ENCODE measurements at places on chromosomes 7 and 10. TPM values are rescaled to one million over a fixed set of nuclear protein-coding genes. Genes with fewer than 3 reads are reported as not detected.

GRCh38 chr7:26688936-26689506 lies 175.4 kb downstream of the SKAP2 start:
- H3K27me3 ChIP-seq: no peaks in the 10 kb centered on the region
- peak overlapping the region; percentile 67 for H3K27ac ChIP-seq
- H3K4me1 ChIP-seq: peaks cover 8% of the 10 kb centered on the region
- H3K4me3 ChIP-seq: no peak overlapping the region

Gene SLC16A12
- 1.4 TPM for polyA plus RNA-seq

DNA sequence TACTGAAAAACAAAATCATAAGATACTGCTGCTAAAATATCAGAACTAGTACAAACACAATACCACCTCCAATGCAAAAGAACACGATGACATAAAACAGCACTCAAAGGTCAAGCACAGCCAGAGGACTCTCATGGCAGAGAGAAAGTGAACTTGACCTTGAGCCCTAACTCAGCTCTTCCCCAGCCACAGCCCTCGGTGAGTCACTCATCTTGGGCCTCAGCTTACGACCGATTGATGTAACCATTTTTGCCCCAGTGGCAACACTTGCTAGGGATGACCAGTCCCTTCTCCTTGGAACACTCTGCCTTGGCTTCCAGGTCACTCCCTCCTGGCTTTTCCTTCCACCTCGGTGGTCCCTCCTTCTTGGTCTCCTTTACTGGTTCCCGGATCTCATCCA lies 77.8 kb downstream of the JAZF1 start:
- DNase-seq: peak; percentile 84
- H3K4me1 ChIP-seq: peaks cover 32% of the 10 kb centered on the region
- H3K4me3 ChIP-seq: no peak overlapping the region
- H3K27ac ChIP-seq: no peak overlapping the region

GRCh38 chr10:639751-640672 lies 49.5 kb downstream of the DIP2C start:
- no peaks in the 10 kb centered on the region for H3K27me3 ChIP-seq
- no peak for DNase-seq
- peaks cover 3% of the 10 kb centered on the region for H3K4me1 ChIP-seq
- no peak overlapping the region for H3K4me3 ChIP-seq

GRCh38 chr7:25288556-25289307 lies 60.4 kb upstream of the NPVF start:
- H3K27me3 ChIP-seq: no peaks in the 10 kb centered on the region
- no peak overlapping the region for H3K4me3 ChIP-seq
- H3K27ac ChIP-seq: no peak overlapping the region

- H3K4me3 ChIP-seq: no peak overlapping the region
- no peaks in the 10 kb centered on the region for H3K4me1 ChIP-seq
- no peaks in the 10 kb centered on the region for H3K27me3 ChIP-seq
- no peak overlapping the region for H3K27ac ChIP-seq
- peaks cover 74% of the 10 kb centered on the region for H3K36me3 ChIP-seq
Observed at GRCh38 chr10:103416436-103417147, 20.2 kb downstream of the PDCD11 start.

Gene ZEB1
- 21.7 TPM for polyA plus RNA-seq

Gene CCL24
- not detected for polyA plus RNA-seq

GRCh38 chr10:48455392-48456151 lies 149.1 kb downstream of the MAPK8 start:
- H3K36me3 ChIP-seq: peaks cover 6% of the 10 kb centered on the region
- H3K27ac ChIP-seq: no peak overlapping the region
- no peak overlapping the region for H3K4me3 ChIP-seq
- no peaks in the 10 kb centered on the region for H3K27me3 ChIP-seq

- DNase-seq: no peak
- no peak overlapping the region for H3K27ac ChIP-seq
- H3K27me3 ChIP-seq: no peaks in the 10 kb centered on the region
- no peaks in the 10 kb centered on the region for H3K36me3 ChIP-seq
- H3K4me3 ChIP-seq: no peak overlapping the region
Observed at GRCh38 chr7:158175779-158176178, 411.8 kb downstream of the PTPRN2 start.

DNA sequence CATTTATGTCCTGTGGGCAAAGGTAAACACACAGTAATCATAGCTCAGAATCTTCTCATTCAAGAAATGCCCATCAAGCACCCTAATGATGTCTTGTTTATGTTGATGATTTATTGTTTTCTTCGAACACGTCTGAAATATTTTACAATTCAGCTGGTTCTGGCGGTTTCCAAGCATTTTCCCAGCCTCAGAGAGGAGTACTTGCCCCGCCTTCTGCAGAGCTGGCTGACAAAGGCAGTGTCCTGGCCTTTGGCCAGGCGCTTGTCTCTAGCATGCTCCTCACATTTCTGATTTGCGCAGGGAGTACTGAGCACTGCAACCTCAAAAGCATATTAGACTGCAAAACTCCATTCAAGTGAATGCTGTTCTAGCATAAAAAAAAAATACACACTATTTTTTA lies 314.2 kb upstream of the GNAI1 start:
- H3K4me3 ChIP-seq: no peak overlapping the region
- no peaks in the 10 kb centered on the region for H3K27me3 ChIP-seq
- H3K36me3 ChIP-seq: no peaks in the 10 kb centered on the region
- no peak overlapping the region for H3K27ac ChIP-seq
- peak; percentile 85 for DNase-seq
- peaks cover 3% of the 10 kb centered on the region for H3K4me1 ChIP-seq

- no peak overlapping the region for H3K27ac ChIP-seq
- DNase-seq: no peak
- no peak overlapping the region for H3K4me3 ChIP-seq
- no peaks in the 10 kb centered on the region for H3K27me3 ChIP-seq
- H3K4me1 ChIP-seq: no peaks in the 10 kb centered on the region
- no peaks in the 10 kb centered on the region for H3K36me3 ChIP-seq
Observed at GRCh38 chr7:80558116-80558515, 46.3 kb upstream of the GNAT3 start.

GRCh38 chr10:1063232-1063865 lies 7.2 kb downstream of the WDR37 start:
- no peaks in the 10 kb centered on the region for H3K4me1 ChIP-seq
- no peak for DNase-seq
- no peaks in the 10 kb centered on the region for H3K27me3 ChIP-seq
- peaks cover 5% of the 10 kb centered on the region for H3K36me3 ChIP-seq
- no peak overlapping the region for H3K4me3 ChIP-seq
- H3K27ac ChIP-seq: no peak overlapping the region

Gene EGFR
- polyA plus RNA-seq: 36.9 TPM

Gene SCART1
- polyA plus RNA-seq: 2.1 TPM

Gene C10orf71
- not detected for polyA plus RNA-seq

Gene CLDN3
- polyA plus RNA-seq: 0.16 TPM

DNA sequence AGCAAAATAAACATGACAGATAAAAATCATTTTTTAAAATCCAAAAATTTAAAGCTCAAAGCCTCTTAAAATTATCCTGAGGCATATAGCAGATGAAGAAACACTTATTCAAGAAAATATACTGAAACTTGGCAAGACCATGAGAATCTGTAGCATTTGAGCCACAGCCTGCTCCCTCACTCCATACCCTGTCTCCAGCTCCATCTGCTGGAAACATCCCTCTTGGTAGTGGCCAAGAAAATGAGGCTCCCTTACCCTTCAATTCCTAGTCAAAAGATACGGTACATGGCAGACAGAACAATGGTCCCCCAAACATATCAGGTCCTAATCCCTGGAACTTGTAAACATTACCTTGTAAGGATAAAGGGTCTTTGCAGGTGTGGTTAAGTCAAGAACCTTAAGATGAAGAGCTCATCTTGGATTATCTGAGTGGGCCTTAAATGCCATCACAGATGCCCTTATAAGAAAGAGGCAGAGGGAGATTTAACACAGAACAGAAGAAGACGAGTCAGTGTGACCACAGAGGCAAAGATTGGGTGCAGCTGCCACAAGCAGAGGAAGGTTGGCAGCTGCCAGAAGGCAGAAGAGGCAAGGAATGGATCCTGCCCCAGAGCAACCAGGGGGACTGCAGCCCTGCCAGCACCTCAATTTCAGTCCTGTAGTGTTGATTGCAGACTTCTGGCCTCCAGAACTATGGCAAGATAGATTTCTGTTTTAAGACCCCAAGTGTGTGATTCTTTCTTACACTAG lies 149.4 kb downstream of the ZNF248 start:
- H3K27me3 ChIP-seq: no peaks in the 10 kb centered on the region
- H3K4me1 ChIP-seq: no peaks in the 10 kb centered on the region
- no peak overlapping the region for H3K27ac ChIP-seq
- H3K4me3 ChIP-seq: no peak overlapping the region
- no peak for DNase-seq

Gene NDUFB2
- 170 TPM for polyA plus RNA-seq

DNA sequence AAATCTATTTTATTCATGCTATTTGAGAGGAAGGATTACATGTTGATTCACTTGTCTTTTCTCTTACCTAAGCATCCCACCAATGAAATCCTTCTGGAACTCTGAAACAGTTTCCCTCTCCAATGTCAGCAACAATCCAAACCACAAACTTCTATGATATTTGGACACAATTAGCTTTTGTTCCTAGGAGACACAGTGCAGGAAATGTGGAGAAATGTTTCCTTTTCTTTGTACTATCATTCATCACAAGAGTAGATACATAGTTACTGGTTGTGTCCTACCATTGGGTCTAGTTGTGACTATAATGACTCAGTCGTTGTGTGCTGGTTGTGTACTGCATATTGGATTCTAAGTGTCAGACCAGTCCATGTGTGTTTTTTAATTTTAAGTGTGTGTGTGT lies 156.8 kb upstream of the MAGI2 start:
- H3K4me1 ChIP-seq: no peaks in the 10 kb centered on the region
- no peaks in the 10 kb centered on the region for H3K36me3 ChIP-seq
- DNase-seq: peak; percentile 36
- no peak overlapping the region for H3K4me3 ChIP-seq
- no peaks in the 10 kb centered on the region for H3K27me3 ChIP-seq

GRCh38 chr10:142371-142770 lies 7.1 kb downstream of the ZMYND11 start:
- no peaks in the 10 kb centered on the region for H3K36me3 ChIP-seq
- H3K4me3 ChIP-seq: no peak overlapping the region
- DNase-seq: no peak
- H3K27ac ChIP-seq: no peak overlapping the region
- 0 out of 2 replicates have a peak, but pooled peaks cover 3% of the 10 kb centered on the region for H3K4me1 ChIP-seq

DNA sequence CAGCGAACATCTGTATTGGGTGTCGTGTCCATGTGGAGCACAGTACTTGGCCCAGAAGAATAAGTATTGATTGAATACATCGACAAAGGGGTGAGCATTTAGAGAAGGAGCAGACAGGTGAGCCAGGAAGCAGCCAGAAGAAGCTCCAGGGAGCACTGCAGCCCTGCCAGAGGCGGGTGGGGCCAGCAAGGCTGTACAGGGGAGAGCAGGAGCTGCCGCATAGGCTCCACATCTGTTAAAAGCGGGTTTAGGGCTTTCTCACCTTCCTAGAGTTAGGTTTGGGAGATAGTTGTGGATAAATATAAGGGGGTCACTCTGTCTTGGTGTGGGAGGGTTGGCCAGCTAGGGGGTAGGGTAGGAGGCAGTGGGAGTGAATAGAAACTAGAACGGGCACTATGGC lies 1.3 kb upstream of the CPA1 start:
- H3K4me1 ChIP-seq: peaks cover 17% of the 10 kb centered on the region
- H3K4me3 ChIP-seq: no peak overlapping the region
- DNase-seq: no peak
- no peak overlapping the region for H3K27ac ChIP-seq
- no peaks in the 10 kb centered on the region for H3K27me3 ChIP-seq
- H3K36me3 ChIP-seq: no peaks in the 10 kb centered on the region

Gene OPN4
- not detected for polyA plus RNA-seq

- no peaks in the 10 kb centered on the region for H3K4me1 ChIP-seq
- no peaks in the 10 kb centered on the region for H3K36me3 ChIP-seq
- peak; percentile 45 for DNase-seq
- H3K4me3 ChIP-seq: no peak overlapping the region
- H3K27ac ChIP-seq: no peak overlapping the region
Observed at GRCh38 chr10:63720072-63720537, 198.9 kb downstream of the REEP3 start.

Gene IFIT1B
- not detected for polyA plus RNA-seq

GRCh38 chr10:51679841-51680240 lies 19.6 kb downstream of the CSTF2T start:
- H3K36me3 ChIP-seq: no peaks in the 10 kb centered on the region
- H3K27me3 ChIP-seq: no peaks in the 10 kb centered on the region
- DNase-seq: no peak
- peaks cover 7% of the 10 kb centered on the region for H3K4me1 ChIP-seq

- H3K4me3 ChIP-seq: no peak overlapping the region
- peaks cover 17% of the 10 kb centered on the region for H3K27me3 ChIP-seq
- H3K36me3 ChIP-seq: no peaks in the 10 kb centered on the region
- DNase-seq: no peak
Observed at GRCh38 chr10:58943960-58944359, 232.5 kb upstream of the PHYHIPL start.

Gene PCDH15
- polyA plus RNA-seq: not detected

Gene PRSS37
- polyA plus RNA-seq: not detected

DNA sequence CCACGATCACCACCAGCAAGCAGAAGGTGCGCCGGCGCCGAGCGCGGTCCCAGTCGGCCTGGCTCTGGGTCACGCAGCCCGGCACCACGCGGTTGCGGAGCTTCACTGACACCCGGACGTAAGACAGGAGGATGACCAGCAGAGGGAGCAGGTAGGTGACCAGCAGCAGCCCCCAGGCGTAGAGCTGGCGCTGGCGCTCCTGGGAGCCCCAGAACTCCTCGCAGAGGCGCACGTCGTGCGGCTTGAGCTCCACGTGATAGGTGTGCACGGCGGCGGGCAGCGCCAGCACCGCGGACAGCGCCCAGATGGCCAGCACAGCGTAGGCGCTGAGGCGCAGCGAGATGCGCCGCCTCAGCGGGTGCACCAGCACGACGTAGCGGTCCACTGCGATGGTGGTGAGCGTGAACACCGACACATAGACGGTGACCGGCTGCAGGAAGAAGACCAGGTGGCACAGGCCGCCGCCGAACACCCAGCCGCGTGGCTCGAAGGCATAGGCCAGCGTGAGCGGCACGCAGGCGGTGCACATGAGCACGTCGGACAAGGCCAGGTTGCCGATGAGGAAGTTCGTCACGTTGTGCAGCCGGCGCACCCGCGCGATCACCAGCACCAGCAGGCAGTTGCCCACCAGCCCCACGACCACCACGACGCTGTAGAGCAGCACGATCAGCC lies 920 bp downstream of the PRLHR start:
- H3K27ac ChIP-seq: no peak overlapping the region
- no peaks in the 10 kb centered on the region for H3K36me3 ChIP-seq
- peak; percentile 21 for DNase-seq
- no peak overlapping the region for H3K4me3 ChIP-seq
- H3K4me1 ChIP-seq: no peaks in the 10 kb centered on the region
- peaks cover 18% of the 10 kb centered on the region for H3K27me3 ChIP-seq

- no peaks in the 10 kb centered on the region for H3K27me3 ChIP-seq
- H3K4me1 ChIP-seq: peaks cover 6% of the 10 kb centered on the region
- no peak overlapping the region for H3K4me3 ChIP-seq
- no peak for DNase-seq
- H3K36me3 ChIP-seq: peaks cover 38% of the 10 kb centered on the region
Observed at GRCh38 chr7:44119829-44120380, 3.4 kb downstream of the POLD2 start.

Gene ZNF365
- polyA plus RNA-seq: 1.2 TPM

DNA sequence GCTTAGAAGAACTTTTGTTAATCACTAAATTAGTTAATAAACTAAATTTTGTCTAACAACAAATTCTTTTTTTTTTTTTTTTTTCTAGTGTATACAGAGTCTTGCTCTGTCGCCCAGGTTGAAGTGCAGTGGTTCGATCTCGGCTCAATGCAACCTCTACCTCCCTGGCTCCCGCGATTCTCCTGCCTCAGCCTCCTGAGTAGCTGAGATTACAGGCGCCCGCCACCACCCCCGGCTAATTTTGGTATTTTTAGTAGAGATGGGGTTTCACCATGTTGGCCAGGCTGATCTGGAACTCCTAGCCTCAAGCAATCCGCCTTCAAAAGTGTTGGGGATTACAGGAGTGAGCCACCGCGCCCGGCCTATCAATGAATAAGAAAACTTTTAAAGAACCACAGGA lies 1.1 kb upstream of the IQUB start:
- H3K4me1 ChIP-seq: peaks cover 5% of the 10 kb centered on the region
- no peak for DNase-seq
- no peak overlapping the region for H3K27ac ChIP-seq
- no peaks in the 10 kb centered on the region for H3K27me3 ChIP-seq
- no peaks in the 10 kb centered on the region for H3K36me3 ChIP-seq

Measured in IMR-90 (cell line).